ENCODE measurements at places on chromosomes 7 and 10.

DNA sequence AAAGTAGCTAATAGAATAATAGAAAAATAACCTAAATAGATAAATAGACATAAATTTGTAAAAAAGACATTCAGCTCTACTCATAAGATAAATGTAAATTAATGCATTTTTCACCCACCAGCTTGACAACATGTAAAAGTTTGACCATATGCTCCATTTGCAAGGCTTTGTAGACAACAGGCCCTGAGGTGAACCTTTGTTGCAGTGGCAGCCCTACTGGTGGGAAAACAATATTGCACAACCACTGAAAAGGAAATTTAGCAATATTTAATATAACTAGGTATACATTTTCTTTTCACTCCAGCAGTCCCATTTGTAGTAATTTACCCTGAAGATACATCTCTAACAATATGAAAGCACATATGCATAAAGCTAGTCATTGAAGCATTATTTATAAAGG lies 39.0 kb upstream of the ADRA2A start:
- DNase-seq = no peak

GRCh38 chr7:8082762-8083161 lies 114.2 kb downstream of the GLCCI1 start:
- no peak for DNase-seq

- peak; percentile 34 for DNase-seq
These were observed 8.4 kb downstream of the GOLGA7B start for GRCh38 chr10:97858001-97858439.

DNA sequence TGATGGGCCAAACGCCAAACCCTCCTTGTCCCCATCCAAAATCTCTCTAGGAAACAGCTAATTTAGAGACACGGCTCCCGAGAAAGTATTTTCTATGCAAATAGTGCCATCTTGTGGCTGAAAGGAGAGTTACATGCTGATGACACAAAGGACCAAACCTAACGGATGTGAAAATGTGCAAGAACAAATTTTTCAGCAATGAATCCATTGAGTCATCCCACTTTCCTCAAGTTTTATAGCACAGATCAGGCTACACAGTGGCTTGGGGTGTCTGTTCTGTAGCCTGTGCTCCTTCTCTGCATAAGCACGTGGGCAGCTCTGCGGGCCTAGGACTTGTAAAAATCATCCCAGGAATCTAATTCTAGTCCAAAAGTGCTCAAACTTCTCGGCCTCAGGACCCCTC lies 154.8 kb upstream of the PRR15 start:
- no peak for DNase-seq

DNA sequence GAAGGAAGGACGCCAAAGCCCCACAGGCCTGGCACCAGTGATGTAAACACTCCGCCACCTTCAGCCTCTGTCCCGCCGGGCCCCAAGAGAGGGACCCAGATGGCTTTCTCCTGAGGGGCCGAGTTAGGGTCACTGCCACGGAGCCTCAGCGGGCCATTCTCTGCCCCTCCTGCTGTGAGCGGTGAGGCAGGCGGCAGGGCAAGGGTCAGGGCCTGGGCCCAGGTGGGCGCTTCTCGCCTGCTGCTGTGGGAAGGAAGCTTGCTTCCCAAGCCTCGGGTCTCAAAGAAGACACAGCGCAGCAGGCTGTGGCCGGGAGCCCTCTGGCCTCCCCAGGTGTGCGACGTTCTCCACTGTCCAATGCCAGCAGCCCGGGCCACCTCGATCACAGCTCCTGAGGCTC lies 84.8 kb downstream of the PROSER2 start:
- no peak for DNase-seq

GRCh38 chr7:20350518-20350951 lies 19.8 kb downstream of the ITGB8 start:
- no peak for DNase-seq

GRCh38 chr7:92590711-92591310 lies 621 bp upstream of the FAM133B start:
- DNase-seq = no peak

- DNase-seq = no peak
These were observed 10.7 kb upstream of the FHIP2A start for GRCh38 chr10:114810926-114811325.

- DNase-seq = no peak
These were observed 573.9 kb downstream of the TCERG1L start for GRCh38 chr10:130737621-130738020.

DNA sequence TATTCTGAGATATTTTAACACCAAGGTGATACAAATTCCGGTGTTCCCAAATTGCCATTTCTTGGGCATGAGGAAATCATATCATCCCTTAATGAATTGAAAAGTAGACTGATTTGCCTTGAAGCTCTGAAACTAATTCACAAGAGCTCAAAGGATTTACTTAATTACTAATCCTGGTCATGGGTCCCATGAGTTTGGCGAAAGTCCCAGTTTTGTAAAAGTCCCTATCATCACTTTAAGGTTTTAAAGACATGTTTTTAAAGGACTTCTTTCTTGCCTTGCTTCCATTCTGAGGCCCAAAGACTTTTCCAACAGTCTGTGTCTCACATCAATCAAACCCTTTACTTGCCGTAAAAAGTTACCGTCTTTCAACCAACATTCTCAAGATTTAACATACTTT lies 377.9 kb downstream of the DNAJB9 start:
- no peak for DNase-seq

DNA sequence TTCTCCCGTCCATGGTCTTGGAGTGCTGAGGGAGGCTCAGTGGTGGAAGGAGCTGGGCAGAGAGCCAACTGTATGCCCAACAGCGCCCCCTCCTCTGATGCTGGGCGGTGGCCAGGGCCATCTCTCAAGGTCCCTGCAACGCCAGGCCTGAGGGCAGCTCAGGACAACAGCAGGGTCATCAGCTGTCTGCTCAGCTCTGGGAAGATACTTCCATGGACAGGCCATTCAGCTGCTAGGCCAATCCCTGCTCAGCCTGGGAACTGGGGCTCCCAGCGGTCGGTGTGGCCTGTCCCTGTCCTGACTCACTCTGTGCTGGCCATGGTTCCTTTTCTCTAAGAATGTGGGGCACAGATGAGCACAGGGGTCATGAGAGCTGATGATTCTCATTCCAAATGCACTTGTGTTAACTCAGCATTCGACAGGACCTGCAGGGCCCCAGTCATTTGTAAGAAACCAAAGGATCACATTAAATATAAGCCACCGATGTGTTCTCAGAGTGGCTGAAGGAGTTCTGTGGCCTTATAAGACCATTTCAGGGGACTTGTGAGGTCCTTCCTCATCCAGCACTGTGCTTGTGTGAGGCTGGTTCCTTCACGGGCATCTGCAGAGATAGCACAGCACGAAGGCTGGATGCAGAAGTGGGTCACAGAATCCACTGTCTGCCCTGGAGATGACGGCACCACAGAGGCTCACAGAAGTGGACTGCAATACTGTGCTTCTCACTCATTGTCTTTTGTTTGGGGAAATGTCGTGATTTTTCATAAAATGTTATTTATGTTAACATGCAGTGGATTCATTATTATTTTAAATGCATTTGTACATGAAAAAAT lies 73.0 kb downstream of the ADCY1 start:
- no peak for DNase-seq

Measured in NK-92 treated with Interleukin-12 subunit alpha and Interleukin-12 subunit beta, amount 100 ng/mL, for 24 hours (cell line).